ENCODE measurements at places on chromosomes 1 and 21.
A peak's percentile ranks its signal among the peaks of the same experiment; 100 is the strongest.

DNA sequence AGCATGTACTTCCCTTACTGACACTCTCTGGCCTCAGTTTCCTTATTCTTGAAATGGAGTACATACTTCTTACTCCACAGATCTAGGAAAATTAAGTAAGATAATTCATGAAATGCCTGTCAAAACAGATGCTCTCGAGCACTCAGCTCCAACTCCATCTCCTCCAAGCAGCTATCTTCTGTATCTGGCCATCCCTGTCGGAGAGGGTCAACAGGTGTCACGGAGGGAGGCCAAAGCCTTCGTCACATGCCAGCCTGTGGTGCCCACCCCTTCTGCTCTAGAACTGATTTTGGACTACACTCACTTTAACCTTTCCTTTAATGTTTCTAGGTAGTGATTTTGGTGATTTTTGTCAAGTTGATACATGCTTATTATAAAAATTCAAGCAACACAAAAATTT, 18.8 kb upstream of the PKP1 start:
- no peak for DNase-seq

- DNase-seq = peak; percentile 38
These were observed 30.6 kb downstream of the CAPN2 start for GRCh38 chr1:223742856-223743517.

DNA sequence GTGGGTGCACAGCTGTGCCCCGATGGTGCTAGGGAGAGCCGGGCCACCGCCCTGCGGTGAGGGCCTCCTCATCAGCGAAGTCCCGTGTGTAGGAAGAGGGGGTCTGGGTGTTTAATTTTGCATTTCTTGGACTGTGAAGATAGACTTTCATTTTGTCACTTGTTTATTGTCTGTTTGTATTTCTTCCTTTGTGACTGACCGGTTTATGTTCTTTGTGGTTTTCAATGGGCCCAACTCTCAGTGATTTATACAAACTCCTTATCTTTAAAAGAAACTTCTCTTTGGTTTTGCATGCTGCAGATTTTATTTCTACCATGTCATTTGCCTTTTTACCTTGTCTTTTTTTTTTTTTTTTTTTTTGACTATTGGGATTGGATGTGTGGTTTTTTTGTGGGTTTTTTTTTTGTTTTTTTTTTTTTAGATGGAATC, 65.1 kb downstream of the COL18A1 start:
- DNase-seq = peak; percentile 19

- no peak for DNase-seq
These were observed 87.5 kb downstream of the IER5 start for GRCh38 chr1:181175955-181176354.

DNA sequence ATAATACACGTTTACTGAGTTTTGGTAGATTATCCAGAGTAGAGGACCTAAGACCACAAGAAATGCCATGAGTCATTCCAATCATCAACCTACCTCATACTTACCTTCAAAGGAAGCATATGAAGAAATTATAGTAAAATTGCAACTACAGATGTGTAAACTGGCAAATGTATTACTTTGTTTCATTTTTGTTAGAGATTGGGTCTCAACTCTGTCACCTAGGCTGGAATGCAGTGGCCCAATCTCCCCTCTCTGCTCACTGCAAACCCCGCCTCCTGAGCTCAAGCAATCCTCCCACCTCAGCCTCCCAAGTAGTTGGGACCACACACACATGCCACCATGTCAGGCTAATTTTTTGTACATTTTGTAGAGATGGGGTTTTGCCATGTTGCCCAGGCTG, 5.2 kb downstream of the TMCO1 start:
- DNase-seq = no peak

DNA sequence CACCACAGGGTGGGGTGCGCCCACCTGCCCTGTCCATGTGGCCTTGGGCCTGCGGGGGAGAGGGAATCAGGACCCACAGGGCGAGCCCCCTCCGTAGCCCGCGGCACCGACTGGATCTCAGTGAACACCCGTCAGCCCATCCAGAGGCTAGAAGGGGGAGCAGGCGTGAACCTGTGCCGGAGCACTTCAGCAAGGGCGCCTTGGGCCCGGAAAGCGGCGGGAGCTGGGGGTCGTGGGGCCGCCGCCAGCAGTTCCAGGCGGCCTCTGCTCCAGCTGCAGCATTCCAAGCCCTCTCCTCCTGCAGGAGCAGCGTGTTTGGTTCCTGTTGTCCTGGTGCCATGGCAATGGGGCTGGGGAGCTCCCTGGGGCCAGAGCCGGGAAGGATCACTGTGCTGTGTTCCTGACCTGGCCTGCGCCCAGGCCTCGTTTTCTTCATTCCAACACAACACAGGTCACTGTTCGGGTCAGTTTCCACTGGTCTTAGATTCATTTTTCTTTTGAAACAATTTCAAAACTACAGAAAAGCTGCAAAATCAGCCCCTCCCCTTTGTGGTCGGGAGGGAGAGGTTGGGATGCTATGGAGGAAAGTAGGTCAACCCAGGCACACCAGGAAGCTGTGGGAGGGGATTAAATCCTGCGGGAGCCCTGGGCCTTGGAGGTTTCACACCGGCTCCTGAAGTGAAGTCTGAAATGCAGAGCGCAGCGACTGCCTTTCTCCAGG, 18.8 kb downstream of the SLX9 start:
- peak; percentile 81 for DNase-seq

DNA sequence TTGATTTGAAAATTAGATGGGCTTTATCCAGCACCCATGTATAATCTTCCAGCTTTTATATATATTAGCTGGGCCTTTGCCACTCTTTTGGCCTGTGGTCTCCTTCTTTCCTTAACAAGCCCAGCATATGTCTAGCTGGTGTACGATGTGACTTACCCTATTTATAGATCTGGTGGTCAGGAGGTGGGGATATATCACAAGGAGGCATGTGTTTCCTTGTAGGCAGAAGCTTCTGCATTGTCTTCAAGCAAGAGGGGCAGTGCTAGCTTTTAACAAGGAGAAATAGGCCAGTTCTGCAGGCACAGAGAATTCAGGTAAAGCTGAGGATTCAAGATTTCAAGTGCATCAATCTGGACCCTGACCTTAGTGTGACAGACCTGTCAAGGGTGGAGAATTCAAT, 38.0 kb upstream of the DNASE2B start:
- no peak for DNase-seq

- no peak for DNase-seq
These were observed 246.4 kb downstream of the MATN1 start for GRCh38 chr1:30476911-30477459.

DNA sequence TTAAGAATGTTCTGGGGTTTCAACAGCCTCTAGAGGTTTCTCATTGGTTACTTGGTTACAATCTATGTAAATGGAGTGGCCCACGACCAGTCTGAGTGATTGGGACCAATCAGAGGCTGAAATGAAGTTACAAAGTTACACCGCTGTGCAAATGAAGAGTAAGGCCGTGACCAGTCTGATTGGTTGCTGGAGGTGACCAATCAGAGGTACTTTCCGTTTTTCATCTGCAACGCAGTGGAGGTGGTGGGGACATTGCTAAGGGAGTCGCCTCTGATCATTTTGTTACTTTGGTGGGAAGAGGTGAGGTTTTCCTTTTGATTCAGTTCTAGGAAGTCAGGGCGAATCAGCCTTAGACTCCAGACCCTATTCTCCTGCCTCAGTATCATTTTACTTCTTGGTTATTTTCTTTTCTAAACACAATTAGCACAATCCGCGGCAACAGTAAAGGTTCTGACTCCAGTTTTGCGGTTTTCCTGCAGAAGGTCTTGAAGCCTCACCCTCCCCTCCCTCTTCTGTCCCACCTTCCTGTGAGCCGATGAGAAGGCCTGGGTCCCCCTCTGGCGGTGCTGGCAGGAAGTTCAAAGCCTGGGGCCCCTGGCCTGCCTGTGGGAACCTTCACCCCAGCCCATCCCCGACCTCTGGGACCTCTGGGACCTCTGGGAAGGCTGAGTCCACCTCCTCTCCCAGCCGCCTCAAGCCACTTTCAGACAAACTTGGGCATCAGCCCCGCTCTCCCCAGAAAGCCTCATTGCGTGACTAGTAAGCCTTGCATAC, 38.7 kb upstream of the TTC34 start:
- no peak for DNase-seq

DNA sequence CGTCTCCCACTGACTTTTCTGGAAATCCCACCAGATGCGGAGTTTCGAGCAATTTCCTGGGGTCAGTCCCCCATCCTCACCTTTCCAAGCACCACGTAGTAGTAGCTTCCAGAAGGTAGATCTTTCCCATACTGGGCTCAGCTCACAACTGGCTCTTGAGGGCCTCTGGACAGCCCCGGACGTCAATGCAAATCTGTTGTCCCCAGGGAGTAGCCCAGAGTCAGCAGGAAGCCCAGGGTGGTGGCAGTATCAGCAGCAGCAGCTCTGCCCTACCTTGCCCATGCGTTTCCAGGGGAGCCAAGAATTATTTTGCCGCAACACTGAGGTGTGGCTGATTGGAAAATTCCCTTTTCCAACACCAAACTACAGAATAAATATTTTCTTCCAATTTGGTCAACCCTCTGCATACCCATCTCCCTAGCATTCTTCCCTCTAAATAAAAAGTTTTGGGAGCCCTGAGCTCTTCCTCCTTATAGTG, 70.3 kb downstream of the CD46 start:
- DNase-seq = no peak

DNA sequence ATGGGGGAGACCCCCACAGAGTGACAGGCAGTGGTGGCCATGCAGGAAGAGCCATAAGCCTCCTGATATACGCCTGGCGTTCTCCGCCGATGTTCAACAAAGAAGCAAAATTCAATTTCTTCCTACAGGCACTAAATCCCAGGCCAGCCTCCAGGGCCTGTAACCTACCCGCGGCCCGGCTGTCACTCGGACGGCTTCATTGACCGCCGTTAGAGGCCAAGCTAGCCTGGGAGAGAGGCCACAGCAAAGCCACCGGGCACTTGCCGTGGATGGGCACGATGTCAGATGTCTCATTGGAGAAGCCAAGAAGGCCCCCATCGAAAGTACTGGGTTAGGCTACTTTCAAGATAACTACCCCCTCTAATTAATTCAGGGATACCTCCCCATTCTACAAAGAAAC, 9.7 kb downstream of the ADGRB2 start:
- no peak for DNase-seq

GRCh38 chr1:159923203-159924024, 1.9 kb downstream of the TAGLN2 start:
- peak; percentile 83 for DNase-seq

DNA sequence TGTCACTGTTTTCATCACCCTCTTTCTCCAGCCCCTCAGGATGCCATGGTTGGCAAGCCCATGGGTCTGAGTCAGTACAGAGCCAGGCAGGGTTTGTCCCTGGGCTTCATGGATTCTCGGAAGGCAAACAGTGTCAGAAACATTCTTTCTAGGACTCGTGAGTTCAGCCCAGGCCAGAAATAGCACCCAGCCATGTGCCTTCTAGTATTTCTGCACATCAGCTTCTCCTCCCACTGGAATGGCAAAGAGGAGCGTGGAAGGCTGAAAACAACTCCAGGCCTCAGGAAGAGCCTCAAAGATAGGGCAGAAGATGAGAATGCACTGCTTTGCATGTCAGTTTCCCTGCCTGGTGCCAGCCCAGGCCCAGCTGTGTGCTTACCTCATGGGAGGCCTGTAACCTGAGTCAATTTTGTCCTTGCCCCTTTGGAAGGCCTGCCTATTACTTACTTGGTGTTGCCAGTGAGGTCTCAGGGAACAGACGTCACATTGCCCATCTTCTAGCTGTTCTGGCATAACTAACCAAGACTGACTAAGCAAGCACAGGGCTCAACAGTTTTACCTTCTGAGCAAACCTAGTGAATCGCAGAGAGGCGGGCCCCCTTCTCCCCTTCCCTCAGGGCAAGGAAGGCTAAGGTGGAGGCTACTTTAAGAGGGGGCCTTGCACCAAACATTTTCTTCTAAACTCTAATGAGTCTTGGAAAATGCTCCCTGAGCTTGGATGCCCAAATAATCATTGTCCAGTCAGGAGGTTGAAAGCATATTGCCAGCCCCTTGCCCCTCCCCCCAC, 42.4 kb downstream of the GLUL start:
- no peak for DNase-seq

- no peak for DNase-seq
These were observed 63.9 kb upstream of the CYP2J2 start for GRCh38 chr1:59990470-59990869.

GRCh38 chr1:64343105-64343822, 126.7 kb upstream of the CACHD1 start:
- DNase-seq = peak; percentile 59

DNA sequence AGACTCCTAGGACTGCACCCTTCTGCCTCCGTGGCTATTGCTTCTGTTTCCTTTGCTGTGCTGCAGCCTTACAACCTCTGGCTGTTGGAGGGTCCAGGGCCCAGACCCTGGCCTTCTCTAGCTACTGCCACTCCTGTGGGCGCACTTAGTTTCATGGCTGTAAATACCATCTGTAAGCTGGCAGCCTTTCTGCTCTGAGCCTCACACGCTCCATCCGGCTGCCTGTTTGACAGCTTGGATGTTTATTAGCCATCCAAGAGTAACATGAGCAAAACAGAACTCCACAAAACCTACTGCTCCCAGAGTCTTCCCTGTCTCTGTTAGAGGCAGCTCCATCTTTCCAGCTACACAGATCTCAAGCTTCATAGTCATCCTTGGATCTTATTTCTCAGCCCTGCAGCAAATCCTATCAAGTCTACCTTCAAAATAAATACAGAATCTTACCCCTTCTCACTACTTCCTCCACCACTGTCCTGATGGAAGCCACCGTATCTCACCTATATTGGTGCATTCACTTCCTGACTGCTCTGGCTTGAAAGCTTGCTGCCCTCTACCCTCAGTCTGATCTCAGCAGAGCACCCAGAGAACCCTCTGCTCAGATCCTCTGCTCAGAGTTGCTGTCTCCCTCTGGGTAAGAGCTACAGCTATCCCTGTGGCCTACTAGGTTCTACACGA, 19.1 kb downstream of the SLC25A33 start:
- DNase-seq = no peak

DNA sequence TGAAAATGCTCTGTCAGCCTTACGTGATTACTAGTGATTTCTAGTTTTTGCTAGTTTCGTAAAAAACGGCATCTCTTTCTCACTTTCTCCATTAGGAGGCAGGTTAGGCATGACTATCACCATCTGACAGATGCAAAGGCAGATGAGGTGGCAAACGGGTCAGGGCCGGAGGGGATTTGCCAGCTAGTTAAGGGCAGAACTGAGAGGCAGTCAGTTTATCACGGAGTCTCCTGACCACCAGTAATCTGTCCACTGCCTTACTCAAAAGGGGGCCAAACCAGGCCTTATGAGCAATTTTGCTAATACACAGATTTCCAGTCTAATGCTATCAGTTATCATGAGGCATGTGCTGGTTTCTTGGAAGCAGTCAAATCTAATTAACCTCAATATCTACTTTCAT, 159.3 kb downstream of the TSEN15 start:
- DNase-seq = no peak

- no peak for DNase-seq
These were observed 231.6 kb upstream of the CSF3R start for GRCh38 chr1:36714301-36714700.

- DNase-seq = no peak
These were observed 41.6 kb downstream of the KIRREL1 start for GRCh38 chr1:158035014-158035413.

GRCh38 chr1:19877181-19877750, 4.9 kb upstream of the OTUD3 start:
- DNase-seq = no peak

DNA sequence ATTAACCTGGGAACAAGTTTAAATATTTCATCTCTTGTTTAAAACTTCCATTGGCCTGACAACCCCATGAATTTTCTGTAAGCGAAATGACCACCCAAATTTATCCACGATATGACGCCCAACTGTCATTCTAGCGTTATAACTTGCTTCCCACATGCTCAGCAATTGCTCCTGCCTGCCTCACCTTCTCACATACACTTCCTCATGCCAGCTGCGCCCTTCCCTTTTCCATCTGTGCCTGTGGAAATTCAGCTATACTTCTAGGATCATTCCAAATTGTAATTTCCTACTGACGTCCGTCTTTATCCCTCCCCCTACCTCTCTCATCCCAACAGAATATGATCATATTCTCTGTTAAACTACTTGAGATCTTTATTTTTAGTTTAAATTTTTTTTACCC, 248.0 kb downstream of the RGS7 start:
- DNase-seq = no peak
